ENCODE measurements at places on chromosomes 7 and 10.

DNA sequence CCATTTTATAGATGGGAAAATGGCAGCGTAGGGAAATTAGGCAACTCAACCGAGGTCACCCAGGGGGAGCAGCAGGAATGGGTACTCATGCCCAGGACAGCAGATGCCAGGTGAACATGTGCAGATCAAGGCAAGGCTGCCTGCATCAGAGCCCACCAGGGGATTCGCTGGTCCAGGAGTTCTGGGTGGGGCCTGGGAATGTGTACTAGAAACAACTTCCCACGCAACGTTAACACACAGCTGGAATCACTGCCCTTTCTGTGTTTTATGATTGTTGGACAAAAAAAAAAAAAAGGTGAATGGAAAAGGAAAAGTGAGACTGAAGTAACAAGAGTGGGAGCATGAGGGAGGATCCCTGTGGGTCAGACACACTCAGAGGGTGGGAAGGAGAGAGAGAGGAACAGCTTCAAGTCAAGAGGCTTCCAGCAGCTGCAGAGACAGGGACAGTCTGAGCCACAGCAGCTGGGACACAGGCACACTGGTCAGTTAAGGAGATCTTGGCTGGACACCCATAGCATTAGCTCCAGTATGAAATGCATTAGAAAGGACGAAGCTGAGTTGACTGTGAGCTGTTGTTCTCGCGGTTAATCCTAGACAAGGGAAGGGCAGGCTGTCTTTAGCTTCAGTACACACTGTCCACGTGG lies 187.9 kb upstream of the INHBA start:
- no peak for DNase-seq

- DNase-seq = peak; percentile 26
Observed at GRCh38 chr10:2145926-2146478, 408.7 kb upstream of the ADARB2 start.

- DNase-seq = no peak
Observed at GRCh38 chr10:44985175-44985681, 6.6 kb upstream of the DEPP1 start.

GRCh38 chr7:108280136-108280535 lies 150.0 kb upstream of the LAMB4 start:
- DNase-seq = no peak

DNA sequence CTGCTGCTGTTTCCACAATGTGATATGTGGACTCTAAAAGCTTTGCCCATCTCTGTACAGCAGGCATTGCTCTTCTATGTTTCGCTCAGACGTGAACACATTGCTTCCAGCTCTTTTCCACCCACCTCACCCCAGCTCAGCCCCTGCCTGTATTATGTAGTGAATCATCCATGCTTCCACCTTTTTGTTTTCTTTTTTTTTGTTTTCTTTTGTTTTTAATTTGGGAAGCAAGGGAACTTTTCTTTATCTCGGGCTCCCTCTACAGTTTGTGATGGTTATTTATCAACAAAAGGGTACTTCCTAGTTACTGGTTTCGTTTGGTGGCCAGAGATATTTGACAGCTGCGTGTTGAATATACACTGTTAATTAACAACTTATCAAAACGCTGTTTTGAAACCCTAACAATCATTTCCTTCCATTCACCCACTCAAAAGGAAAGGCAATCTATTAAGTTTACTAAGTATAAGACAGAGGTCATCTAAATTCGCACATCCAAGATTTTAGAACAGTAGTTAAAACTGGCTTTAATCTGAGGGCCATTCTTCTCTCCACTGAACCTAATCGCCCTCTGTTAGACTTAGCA lies 127.9 kb upstream of the STK17A start:
- peak; percentile 54 for DNase-seq

DNA sequence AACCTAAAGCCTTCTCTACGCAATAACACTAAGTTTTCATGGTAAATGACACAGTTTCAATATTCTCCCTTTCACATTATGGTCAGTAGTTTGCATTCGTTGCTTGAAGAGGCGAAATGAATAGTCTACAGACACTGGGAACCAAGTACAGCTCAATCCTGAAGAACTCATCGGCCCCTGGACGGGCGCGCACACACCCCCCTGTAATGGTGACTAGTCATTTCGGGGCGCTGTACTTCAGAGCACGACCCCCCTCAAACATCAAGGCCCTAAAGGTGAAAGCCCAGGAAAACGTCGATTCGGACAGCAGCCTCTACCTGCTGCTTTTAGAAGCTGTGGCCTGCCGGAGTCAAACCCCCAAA lies 1.0 kb downstream of the NT5C2 start:
- no peak for DNase-seq

- DNase-seq = no peak
Observed at GRCh38 chr10:99945263-99945662, 64.5 kb downstream of the DNMBP start.

GRCh38 chr10:5033061-5033778 lies 29.6 kb upstream of the AKR1C2 start:
- no peak for DNase-seq

DNA sequence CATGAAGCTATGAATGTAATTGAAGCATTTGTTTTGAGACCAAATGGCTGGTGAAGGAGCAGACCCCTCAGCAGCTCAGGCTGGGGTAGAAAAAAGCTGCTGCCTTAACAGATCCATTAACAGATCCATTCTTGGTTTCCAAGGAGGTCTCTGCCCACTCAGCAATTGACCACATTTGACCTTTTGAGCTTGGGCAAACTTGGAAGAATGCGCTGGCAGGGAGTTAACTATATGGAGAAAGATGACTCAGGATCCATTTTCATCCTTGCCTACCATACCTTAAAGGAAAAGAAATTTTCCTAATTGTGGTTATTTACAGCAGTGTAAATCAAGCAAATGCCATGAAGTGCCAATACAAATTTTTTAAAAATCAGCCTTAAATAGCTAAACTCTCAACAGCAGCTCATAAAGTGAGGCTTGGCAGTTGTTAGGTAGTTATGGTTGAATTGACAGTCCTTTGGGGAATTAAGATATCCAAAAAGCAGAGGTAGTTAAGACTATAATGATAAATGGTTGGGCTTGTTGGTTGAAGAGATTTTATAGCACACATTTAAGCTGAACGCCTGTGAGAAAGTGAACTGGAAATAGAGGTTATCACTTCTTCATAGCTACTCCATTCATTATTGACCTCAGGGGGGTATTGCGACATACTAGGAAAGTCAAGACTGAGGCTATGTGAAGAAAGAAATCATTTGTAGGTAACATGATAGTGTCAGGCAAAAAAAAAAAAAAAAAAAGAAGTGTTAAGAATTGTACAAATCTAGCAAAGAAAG lies 83.9 kb downstream of the MKX start:
- no peak for DNase-seq

DNA sequence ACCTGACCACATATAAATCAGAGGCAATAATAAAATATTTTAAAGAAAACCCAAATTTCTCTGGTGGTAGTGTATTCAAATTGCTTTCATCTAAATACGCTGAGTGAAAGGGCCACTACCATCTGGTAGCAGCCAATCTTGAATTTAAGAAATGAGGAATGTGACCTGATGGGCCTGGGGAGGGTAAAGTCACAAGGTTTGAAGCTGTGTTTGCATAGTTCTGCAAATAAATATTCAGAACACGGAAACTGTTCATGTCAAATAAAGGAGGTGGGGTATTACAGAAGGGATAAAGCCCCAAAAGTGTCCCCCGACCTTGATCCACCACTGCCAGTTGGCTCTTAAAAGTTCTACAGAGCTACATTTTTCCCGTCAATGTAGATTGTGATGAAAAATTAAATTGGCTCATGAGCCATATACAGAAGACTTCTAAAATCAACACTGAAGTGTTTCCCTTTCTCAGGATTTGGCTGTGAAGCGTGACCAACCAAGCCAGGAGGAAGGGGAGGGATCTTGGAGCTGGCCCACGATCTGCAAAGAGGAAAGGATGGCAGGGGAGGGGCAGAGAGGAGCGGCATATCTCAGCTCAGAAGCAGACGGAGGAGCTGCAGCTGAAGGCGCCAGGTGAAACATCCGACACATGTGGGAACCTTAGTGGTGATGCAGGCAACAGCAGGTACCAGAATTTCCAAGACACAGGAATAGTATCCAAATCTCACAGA lies 39.6 kb downstream of the MPP7 start:
- no peak for DNase-seq

Data from retina (tissue), 1 donor.